ENCODE measurements at places on chromosomes 12 and 14.

GRCh38 chr14:35051796-35052195, 5.7 kb downstream of the FAM177A1 start:
- no peak for DNase-seq

DNA sequence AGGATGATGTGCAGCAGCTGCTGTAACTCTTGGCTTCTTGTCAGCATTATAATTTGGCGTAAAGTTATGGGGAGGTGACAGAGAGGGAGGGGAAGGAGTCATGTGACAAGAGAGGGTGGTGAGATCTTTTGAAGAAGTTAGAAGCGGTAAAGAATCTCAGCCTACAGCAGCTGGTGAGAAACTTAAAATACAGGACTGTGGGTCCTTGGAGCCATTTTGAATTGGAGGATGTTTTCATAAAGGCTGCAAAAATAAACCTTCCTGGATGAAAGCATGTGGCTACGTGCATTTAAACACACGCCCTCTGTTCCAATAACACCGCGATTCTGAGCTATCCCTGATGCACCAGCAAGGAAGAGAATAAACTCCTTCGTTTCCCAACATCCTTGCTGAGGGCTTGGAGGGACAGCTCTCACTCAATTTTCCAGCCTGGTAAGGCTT, 133.7 kb downstream of the TMEM30B start:
- no peak for DNase-seq

DNA sequence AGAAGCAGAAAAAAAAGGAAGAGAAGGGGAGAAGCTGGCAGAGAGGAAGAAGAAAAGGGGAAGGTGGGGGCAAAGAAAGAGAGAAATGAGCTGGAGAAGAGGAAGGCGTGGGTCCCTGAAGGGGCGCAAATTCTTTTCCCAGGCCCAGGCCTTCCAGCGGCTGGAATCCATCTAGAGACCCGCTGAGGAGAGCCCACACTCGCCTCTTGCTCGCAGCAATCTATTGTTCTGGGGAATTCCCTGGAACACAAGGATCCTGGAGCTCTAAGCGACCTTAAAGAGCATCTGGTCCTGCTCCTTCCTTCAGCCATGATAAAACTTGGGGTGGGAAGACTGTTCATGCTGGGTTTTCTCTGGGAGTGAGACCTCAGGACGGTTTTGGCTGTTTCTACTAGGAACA, 41.2 kb upstream of the FKBP4 start:
- no peak for DNase-seq

DNA sequence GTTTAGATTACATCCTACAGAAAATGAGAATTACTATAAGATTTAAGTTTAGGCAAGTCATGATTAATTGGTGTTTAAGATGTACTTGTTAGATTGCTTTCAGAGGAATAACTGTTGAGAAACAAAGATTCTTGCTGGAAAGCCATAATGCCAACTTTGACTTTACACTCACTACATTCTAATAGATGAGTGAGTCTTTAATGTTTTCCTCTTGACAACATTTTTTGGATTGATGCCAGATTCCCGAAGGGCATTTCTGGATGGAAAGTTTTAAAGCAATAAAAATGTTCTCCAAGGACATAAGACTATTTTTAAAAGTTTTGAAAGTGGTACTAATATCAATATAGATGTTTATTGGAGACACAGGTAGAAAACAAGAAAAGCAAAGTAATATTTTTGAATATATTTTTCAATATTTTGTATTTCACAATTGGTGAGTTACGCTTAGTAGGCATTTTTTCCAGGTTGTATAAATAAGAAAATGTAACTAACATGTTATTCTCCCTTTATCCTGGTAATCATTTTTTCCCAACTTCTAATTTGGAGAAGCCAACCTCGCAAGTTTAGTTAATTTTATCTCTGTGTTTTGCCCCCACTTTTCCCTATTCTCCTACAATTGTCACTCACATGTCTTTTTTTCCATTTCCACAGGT, 307.3 kb downstream of the CEP128 start:
- no peak for DNase-seq

GRCh38 chr12:9971181-9971580, at the start of gene CLEC12A:
TSS of gene CLEC12A (plus strand) at chr12:9971409. CDS start at chr12:9971597, 188 bp downstream.
- no peak for DNase-seq

- DNase-seq = no peak
These were observed 33.2 kb upstream of the LTBP2 start for GRCh38 chr14:74645244-74645643.

GRCh38 chr12:54300732-54301427, at the start of gene NFE2:
TSS of gene NFE2 (minus strand) at chr12:54301015. CDS start at chr12:54295248, 5,767 bp downstream.
- DNase-seq = peak; percentile 45

DNA sequence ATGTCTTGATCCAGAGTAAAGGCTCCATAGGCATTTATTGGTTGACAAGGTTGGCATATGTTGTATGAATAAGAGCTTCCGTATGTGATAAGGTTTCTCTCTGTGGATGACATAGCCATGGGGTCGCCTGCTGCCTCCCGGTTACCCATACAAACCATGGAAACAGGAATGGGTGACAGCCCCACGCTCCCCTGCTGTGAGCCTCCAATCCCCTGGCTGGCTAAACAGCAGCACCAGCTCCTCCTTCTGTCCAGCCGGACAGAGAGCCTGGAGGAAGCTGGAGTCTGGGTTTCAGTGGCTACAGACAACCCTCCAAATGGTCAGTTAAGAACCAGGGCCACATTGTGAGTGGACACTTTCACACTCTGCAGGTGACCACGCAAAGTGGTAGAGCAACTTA, 131.1 kb downstream of the CALM1 start:
- no peak for DNase-seq

- no peak for DNase-seq
These were observed 78.0 kb downstream of the LRRC74A start for GRCh38 chr14:76904100-76904739.

DNA sequence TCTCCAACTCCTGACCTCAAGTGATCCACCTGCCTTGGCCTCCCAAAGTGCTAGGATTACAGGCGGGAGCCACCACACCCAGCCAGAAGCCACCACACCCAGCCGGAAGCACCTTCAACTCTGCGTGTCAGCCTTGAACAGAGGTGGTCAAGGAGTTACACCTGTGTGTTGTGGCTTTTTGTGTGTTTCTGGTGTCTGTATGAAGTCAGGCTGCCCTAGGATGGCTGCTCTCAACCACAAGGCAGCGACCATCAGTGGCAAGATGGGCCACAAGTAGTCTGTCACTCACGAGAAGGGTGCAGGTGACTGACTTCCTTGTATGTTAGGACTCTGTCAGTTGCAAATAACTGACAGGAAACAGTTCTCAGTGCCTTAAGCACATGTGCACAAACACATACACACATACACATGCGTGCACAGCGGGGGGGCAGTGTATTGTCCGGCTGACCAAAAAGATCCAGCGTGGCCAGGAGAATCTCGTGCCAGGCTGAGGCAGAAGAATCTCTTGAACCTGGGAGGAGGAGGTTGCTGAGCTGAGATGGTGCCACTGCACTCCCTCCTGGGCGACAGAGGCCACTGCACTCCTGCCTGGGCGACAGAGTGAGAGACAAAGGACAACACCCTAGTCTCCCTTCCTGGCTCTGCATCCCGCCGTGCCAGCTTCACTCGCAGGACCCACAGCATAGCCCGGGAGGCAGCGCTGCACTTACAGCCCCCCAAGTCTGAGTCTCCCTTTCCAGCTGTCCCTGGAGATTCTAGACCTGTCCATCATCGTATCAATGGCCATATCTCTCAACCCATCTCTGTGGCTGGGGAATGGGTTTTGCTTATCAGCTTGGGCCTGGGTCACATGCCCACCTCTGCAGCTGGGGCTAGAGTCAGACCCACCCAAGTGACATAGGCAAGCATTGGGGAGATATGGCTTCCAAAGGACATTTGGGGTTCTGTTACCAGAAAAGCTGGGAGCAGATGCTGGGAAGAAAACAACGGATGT, 13.7 kb downstream of the P2RX4 start:
- no peak for DNase-seq

DNA sequence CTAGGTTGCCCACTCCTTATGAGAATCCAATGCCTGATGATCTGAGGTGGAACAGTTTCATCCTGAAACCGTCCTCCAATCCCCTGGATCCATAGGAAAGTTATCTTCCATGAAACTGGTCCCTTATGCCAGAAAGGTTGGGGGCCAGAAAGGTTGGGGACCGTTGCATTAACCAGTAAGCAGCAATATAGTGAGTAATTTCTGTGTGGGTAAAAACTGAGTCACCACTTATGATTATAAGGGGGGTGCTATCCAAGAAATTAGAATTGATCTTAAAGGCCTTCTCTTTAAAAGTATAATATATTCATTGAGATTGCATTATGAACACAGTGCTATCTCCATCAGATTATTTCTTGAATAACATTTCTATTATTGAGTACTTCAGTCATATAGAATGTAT, 97.2 kb downstream of the PCNX1 start:
- DNase-seq = no peak

DNA sequence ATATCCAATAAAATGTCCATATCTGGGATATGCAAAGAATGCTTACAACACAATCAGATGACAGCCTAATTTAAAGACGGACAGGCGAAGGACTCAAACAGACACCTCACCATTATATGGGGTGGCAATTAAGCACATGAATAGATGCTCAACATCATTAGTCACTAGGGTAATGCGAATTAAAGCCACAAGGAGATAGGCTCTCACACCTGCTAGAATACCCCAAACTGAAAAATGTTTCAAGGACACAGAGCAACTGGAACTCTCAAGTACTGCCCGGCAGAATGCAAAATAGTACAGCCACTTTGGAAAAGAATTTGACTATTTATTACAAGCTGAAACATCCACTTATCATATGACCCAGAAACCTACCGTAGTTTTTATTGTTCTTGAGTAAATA, 42.9 kb downstream of the FERMT2 start:
- DNase-seq = no peak

- DNase-seq = no peak
These were observed 38.2 kb upstream of the TMEM263 start for GRCh38 chr12:106917503-106917902.

GRCh38 chr12:124369055-124369826, 74.3 kb downstream of the RFLNA start:
- no peak for DNase-seq

DNA sequence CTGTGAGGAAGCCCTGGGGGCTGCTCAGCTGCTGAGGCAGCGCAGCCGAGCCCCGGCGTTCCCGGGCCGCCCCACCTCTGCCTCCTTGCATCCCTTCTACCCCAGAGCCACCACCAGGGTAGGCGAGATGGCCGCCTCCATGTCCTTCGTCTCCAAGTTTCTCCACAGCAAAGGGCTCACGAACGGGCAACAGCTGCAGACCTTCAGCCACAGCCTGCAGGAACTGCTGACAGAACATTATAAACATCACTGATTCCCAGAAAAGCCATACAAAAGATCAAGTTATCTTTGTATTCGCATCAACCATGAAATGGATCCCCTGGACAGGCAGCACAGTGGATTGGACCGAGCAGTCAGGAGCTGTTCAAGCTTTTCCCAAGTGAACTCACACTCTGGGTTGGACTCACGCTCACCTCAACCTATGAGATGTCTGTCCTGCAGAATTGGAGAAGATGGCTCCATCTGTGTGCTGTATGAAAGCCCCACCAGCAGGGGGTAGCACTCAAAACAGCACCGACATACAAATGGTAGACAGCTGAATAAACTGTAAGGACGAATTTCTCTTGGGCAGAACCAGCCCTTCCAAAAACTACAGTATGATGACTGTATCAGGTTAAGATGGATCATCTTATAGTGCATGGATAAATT, 19.4 kb upstream of the A2M start:
- no peak for DNase-seq

DNA sequence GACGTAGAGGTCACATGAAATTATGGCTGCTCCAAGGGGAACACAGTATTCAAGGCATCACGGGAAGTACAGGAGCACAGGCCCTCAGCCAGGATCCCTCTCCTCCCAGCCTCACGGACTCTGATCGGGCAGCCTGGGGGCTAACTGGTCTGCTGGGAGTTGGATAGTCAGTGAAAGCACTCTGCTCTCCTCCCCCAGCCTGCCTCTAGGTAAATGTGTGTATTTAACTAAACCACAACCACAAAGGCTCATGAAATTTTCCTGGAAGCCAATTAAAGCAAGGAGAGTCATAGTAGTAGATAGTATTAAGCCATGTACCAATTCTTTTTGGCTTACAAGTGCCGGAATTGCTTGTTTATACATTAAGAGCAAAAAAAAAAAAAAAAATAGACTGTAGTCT, 254.3 kb downstream of the MSRB3 start:
- DNase-seq = no peak

All from NCI-H187 (cell line).